ENCODE measurements at places on chromosomes 2 and 18.

DNA sequence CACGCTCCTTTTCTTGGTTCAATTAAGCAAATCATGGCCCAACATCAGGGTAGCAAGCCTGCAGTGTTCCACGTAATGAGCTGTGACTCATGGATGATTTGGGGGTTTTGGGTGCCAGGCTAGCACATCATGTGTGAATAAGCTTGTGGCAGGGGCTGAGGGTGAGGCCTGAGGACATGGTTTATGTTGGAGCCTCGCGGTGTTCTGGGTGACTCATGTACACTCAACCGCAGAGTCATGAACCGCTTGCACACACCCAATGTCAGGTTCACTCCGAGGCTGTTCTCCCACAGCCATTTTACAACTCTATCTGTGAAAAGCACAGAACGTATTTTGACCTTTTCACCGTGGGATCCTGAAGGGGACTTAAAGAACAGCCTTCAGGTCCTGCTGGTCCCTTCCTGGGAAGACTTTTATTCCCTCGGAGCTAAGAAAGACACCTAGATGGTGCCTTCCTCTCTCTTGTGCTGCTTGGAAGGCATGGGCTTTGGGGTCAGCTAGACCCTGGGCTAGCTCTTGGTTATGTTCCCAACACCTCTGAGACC lies 139.9 kb upstream of the ZEB2 start:
- peak; percentile 95 for DNase-seq

DNA sequence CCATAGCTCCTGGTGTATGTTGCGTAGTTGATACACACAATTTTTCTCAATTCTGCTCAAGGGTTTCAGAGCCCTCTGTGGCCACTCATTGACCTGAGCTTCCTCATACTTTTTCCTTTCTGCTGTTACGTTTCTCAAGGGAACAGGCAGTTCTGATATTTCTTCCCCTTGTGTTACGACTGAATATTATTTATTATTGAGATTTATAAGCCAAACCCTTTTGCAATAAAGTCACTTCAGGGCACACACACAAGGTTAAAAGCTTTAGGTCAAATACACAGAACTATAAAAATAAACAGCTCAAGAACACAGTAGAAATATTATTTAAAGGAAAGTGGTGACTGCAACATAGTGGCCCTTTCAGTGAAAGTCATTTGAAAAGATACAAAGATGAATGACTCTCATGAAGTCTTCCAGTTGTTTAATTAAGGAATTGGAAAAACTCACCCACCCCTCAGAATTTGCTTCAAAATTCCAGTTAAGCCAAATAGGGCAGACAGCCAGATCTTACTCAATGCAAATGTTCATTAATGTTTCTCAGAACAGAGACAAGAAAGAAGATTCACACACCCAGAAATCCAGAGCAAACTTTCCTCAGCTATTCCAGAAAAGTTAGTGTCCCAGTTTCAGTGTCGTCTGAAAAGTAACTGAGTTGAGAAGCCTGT lies 179.7 kb downstream of the TRIB2 start:
- no peak for DNase-seq

DNA sequence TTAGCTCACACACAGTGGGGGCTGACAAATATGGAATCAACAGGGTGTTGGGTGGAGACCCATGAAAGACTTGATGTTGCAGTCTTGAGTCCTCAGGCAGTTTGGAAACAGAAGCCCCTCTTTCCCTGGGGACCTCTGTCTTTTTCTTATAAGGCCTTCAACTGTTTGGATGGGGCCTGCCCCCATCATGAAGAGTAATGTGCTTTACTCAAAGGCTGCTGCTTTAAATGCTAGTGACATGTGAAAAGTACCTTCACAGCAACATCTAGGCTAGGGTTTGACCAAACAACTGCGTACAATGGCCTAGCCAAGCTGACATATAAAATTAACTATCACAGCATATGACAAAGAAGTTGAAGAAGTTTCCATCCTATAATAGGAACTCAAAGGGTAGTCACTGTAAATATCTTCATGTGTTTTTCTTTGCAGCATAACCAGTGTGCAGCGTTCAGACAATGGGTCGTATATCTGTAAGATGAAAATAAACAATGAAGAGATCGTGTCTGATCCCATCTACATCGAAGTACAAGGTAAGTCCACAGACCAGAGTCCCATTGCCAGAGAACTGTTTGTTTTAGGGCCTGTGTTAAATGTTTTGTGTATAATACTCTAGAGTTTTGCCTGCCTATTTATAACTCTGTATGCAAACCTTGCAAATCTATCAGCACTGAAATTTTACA lies 46.3 kb downstream of the MERTK start:
- no peak for DNase-seq

GRCh38 chr2:18959952-18960717 lies 370.8 kb upstream of the NT5C1B start:
- peak; percentile 92 for DNase-seq

DNA sequence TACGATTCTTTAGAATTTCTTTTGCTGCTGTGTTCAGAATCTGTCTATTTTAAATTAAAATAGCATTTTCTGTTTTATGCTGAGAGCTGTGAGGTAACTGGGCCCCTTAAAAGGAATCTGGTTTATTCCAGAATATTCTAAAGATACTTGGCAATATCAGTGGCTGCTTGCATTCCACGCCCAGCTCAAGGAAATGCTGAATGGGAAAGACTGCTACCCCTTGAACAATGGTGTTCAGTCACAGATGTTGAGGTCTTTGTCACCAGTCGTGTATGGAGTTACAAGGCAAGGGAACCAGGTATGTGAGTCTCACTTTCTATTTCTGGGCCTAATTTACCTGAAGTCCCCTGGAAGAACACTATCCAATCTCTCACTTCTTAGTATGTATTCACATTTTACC lies 377.9 kb upstream of the CDH7 start:
- no peak for DNase-seq

- DNase-seq, result peak; percentile 77
Measured at GRCh38 chr2:196750977-196751631, 48.4 kb downstream of the GTF3C3 start.

DNA sequence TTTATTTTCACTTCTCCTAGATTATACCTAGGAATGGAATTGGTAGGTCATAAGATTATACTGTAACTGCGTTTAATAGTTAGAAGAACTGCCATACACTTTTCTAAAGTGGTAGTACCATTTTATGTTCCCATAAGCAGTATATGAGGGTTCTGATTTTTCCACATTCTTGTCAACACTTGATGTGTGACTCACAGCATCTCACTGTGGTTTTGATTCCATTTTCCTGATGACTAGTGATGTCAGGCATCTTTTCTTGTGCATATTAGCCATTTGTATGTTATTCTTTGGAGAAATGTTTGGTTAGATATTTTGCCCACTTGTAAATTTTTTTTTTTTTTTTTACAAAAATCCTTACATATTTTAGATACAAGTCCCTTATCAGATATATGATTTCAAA lies 2.3 kb downstream of the DCAF17 start:
- DNase-seq, result peak; percentile 81

DNA sequence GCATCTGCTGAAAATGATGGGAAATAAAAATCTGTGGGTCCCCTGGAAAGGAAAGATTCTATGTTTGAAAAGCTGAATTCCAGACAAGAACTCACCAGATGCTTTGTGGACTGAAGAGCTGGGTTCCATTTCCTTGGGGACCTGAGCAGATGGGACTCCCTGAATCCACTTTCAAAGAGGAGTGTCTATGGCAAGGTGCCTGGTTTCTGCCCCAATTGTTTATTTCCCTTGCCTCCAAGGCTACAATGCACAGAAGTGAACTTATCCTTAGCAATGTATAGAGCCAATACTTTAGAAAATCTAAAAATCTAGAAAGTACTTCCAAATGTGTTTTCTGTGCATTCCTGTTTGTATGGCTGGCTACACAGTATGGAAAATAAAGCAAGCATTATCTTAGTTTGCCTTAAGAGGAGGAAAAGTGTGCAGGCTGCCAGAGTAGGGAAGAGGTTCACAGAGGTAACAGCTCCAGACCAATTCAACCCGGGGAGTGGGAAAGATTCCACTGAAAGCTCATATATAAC lies 420.5 kb downstream of the NRXN1 start:
- DNase-seq, result no peak

GRCh38 chr18:62898359-62898758 lies 183.0 kb downstream of the PHLPP1 start:
- DNase-seq, result no peak

DNA sequence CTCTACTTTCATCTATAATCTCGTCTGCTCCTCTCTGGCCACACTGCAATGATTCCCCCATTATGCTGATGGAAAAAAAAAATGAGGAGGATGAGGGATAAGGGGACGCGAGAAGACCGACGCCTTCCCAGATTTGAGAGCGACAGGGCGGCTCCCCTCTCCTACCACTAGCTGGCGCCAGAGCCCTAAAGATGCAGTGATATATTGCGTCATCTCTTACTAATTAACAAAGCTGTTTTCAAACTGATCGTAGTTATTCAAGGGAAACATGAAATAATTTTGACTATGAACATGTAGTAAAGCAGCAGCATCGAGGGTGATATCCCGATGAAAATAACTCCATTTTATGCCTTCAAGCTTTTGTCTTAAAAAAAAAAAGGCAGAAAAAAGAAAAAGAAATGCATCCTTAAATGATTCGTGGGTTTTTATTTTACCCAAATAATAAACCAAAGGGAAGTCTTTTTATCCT lies 48.0 kb upstream of the HNRNPA3 start:
- DNase-seq, result peak; percentile 74

DNA sequence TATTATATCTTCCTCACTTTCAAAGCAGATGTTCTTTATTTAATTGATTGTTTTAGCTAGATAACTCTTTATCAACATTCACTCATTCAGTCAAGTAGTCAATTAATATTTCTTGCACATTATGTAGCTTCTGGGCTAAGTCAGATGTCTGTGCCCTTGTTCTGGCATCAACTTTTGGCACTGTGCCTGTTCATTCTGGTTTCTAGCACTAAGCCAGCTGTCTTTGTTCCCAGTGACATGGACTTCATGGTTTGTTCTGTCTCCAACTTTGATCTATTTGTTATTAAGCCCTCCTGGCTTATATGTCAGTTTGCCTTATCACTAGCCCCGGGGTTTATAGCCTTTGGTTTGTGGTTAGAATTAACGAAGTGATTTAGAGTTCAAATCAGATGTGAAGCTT lies 247.9 kb upstream of the SYT4 start:
- DNase-seq, result no peak

DNA sequence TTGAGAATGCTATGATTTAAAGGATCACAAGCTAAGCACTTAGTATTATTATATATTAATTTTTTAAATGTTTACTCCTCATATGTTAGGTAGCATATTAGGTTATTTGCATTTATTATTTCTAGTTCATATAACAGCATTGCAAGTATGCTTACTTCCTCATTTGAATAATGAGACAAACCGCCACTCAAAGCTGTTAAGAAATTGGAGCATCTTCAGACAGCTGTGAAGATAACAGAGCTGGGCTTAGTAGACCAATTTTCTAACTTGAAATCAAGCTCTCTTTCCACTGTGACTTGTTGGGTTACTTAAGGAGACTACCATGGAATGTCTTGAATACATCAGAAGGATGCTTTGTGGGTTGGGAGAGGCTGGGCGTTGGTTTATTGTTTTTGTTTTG lies 139.3 kb downstream of the ASXL3 start:
- DNase-seq, result no peak

DNA sequence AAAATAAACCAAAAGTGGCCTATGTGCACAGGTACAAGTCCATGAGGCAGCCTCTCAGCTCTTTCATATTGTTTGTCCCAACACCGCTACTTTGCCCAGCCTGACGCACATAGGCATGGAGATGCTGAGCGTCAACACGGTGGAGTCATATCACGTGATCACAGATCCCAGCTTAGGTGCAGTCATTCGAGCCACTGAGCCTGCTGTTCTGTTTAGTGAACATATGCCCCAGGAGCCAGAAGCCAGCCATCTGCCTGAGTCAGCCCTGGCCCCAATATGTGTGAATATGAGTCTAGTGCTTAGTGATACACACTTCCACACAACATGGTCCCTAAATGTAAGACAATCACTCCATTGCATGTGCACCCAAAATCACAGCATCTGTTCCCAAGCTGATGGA lies 88.2 kb upstream of the LCLAT1 start:
- no peak for DNase-seq

- DNase-seq, result peak; percentile 80
Measured at GRCh38 chr18:7946734-7947377, 379.7 kb downstream of the PTPRM start.

- peak; percentile 43 for DNase-seq
Measured at GRCh38 chr2:72278046-72278445, 130.4 kb upstream of the CYP26B1 start.

- no peak for DNase-seq
Measured at GRCh38 chr2:7724336-7724735, 807.1 kb downstream of the RNF144A start.

DNA sequence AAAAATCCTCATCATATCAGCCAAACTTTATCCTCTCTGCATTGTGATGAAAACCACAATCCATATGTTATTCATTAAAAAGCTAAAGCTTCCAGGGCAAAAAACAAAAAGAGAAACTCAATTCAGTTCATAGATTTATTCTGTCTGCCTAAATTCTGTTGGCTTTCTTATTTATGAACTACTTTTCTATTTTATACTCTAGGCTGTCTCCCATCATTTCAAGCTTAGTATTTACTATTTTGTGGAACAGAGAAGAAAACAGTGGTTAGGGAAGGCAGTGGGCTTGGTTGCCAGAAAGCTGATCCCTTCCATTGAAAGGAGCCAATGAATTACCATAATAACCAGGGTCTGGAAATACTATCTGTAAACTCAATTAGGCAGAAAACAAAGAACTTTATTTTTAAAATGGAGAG lies 71.8 kb downstream of the RAPH1 start:
- peak; percentile 59 for DNase-seq

DNA sequence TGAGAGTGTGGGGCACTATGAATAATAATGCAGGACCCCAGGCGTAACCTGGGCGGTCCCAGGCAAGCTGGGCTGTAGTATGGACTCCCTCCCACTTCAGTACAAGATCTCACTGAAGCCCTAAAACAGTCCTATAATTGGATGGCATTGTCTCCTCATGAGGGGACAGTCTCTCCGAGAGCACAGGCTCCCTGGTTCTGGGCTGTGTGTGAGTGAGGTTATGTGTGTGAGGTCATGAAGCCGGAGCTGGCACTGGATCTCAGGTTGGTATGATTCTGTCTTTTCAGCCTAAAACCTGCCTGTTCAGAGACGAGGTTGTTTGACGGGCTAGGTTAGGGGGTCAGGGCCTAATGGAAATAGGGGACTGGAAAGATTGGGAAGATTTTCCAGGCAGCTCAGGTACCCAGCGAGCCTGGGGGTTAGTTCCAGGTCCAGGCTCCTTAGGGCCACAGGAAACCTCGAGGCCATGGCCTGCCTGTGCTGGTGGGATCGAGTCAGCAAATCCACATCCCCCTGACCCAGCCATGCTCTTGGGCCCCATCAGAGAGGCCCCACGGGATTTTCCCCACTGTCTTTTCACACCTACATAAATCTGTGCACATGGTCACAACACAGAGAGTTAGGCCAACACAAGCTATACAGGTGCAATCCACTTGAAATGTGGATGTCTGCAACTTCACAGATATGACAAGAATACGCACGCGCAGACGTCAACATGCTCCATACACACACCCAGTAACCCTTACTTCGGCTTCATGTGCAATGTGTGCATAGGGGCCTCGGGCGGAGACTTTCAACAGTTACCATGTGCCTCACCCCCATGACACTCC lies 94.8 kb downstream of the INHBB start:
- no peak for DNase-seq

- peak; percentile 1 for DNase-seq
Measured at GRCh38 chr2:146523196-146523595, 1321.6 kb upstream of the ACVR2A start.

Measured in AG10803 (cell line).